ENCODE measurements at places on chromosomes 1 and 21.

- DNase-seq = no peak
Observed at GRCh38 chr21:45451091-45451740, 46.3 kb downstream of the COL18A1 start.

DNA sequence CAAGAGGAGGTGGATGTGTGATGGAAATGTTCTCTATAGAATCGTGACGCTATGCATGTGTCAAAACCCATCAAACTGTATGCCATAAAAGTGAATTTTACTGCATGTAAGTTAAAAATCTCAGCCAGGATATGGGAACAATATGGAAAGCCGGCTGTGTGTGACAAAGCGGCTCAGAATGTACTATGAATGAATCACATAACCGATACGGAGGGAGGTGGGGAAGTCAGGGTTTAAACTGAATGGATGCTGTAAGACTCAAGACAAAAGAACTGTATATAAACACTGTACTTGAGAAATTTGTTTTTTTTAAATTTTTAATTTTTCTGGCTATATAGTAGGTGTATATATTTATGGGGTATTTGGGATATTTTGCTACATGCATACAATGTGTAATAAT is 111.6 kb upstream of the PDE4B start:
- no peak for DNase-seq

GRCh38 chr1:183887826-183888819 is 83.2 kb downstream of the RGL1 start:
- no peak for DNase-seq

- DNase-seq = no peak
Observed at GRCh38 chr1:11940260-11940921, 5.9 kb downstream of the PLOD1 start.

DNA sequence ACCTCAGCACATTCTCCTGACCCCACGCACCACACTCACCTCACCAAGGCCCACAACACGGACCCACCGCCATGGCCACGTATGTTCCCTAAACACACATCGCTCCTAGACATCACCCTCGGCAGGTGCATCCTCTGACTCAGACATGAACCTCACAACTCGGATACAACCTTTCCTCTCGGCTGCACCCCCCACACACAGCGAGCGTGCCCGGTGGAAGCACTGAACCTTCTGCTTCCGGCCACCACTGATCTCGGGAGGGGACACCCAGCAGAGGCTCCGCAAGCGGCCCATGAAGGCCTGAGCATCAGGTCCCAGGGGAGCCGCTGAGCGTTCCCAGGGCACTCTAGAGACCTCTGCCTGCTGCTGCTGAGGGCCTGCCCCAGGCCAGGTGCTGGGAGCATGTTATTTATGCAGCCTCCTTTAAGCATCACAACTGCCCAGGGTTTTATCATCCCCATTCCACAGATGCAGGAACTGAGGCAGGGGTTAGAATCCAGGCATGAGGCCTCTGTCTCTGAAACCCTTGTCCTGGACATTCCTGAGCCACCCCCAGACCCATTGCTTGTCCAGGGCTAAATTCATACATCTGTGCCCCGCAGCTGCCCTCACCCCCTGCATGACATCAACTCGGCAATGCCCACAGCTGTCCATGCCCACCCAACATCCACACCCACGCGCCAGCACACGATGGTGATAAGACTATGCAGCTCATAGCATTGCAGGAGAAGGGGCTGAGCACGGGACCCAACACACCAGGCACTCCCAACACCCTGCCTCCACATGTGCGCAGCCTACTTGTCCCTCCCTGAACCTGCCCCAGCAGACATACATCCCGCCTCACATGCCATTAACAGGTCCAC is 27.0 kb downstream of the SDC3 start:
- no peak for DNase-seq

- no peak for DNase-seq
Observed at GRCh38 chr1:89943846-89944781, 50.8 kb upstream of the ZNF326 start.

- DNase-seq = no peak
Observed at GRCh38 chr1:48495911-48496310, 23.9 kb upstream of the SPATA6 start.

DNA sequence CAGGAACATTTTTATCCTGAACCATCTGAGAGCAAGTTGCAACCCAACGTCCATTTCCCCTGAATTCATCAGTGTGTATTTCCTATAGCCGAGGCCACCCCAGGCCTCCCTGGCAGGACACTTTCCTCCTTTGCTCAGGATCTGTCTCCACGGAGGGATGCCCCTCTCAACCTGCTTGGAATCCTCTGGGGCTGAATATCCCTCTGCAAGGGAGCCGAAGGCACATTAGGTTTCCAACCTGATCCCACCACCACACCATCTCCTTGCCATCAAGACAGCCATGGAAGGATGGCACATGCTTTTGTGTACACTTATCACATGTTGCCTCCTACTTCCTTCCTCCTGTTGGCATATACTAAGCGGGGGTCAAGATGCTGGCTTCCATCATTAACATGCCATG is 74.8 kb upstream of the EDN2 start:
- DNase-seq = no peak

GRCh38 chr1:57122031-57122430 is 156.2 kb upstream of the C8B start:
- no peak for DNase-seq

- no peak for DNase-seq
Observed at GRCh38 chr1:12488666-12489354, 129.2 kb downstream of the DHRS3 start.

DNA sequence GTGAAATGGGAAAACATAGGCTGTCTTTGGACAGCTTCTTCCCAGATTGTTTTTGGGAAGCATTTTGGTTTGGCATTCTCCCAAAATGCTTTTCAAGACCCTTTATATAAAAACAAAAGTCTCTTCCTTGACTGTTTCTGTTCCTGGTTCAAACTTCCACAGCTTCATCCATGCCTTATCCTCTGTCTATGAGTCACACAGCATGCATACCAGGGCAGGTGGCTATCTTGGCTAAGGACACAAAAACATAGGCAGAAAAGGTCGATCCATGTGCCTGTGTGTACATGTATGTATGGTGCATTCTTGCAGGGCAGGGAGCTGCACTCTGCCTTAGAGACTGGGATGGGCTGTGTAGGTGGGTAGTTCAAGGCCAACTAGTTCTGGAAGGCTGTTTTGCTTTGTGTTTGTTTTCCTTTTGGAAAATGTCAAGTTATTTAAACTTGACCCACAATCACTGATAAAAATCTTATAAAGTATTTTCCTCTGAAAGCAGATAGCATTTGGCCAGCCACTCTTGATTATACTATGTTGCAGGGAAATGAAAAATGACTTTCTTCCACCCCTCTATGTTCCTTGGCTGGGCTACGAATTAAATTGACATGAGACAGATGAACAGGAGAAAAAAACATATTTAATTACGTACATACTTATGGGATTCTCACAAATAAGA is 437.0 kb downstream of the SIPA1L2 start:
- DNase-seq = no peak

DNA sequence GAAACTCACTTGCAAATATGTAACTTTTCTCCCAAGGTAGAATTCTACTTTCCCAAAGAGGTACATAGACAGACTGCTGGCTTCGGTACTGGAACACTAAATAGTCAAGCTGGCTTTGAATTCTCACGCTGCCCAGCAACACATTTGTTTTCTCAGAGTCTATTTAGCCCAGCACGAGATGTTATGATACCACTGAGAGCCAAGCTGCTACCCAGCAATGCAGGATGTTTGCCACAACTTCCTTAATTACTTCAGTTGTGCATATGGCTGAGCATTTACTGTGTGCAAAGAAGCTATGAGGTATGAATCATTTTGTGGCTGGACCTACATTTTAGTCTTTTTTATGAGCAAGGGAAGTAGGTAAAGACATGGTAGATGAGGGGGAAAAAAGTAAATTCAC is 793.2 kb downstream of the PLA2G4A start:
- DNase-seq = no peak

DNA sequence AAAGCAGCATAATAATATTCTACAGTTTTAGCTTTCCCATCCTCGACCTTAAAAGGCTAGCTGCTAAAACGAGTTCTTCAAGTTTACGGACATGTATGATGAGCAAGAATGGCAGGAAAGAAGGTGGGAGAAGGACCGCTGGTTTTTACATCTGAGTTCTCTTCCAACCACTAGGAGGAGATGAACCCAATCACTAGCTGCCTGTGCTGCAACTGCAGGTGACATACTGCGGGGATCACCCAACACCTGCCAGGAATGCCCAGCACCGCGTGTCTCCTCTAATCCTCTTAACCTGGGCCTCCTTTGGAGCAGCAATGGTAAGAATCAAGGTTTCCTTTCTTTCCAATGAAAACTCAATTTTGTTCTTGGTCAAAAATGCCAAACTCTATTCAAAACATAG is 23.5 kb downstream of the TOR3A start:
- DNase-seq = no peak

All from AML-193 (cell line).